ENCODE measurements at places on chromosomes 13 and 19.

GRCh38 chr13:94389604-94390351, 89.7 kb downstream of the DCT start:
- DNase-seq: no peak

- no peak for DNase-seq
These were observed 65.8 kb downstream of the FREM2 start for GRCh38 chr13:38752686-38753085.

DNA sequence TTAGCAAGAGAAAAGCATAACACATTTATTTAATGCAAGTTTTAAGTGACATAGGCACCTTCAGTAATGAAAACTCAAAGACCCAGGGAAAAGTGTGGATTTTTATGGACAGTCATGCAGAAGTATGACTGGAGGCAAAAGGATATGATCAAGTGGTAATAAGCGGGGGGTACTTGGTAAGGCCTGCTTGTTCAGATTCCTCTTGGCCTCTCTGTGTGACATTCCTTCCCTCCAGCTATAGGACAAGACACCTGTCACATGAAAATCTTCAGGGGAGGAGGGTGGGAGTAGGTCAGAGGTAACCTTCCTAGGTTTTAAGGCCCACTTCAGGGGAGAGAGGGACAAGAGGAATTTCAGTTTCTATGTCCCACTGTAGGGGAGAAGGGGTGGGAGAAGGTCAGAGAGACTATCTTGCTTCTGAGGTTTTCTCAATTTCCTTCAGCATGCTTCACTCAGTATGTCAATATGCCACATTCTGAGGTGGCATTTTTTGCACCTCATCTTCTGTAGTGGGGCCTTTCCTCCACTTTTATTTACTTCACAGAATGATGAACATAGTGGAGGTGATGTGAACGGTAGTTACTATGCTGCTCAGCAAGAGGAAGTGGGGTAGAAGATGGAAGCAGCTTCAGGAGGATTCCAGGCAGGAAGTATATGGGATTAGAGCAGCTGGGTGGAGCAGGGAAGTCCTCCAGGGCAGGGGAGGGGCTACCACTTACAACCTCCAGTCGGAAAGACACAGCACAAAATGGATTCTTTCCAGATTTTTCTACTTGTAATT, 73.2 kb upstream of the RFC3 start:
- no peak for DNase-seq

GRCh38 chr13:80742033-80742432, 401.1 kb upstream of the SPRY2 start:
- DNase-seq: no peak

DNA sequence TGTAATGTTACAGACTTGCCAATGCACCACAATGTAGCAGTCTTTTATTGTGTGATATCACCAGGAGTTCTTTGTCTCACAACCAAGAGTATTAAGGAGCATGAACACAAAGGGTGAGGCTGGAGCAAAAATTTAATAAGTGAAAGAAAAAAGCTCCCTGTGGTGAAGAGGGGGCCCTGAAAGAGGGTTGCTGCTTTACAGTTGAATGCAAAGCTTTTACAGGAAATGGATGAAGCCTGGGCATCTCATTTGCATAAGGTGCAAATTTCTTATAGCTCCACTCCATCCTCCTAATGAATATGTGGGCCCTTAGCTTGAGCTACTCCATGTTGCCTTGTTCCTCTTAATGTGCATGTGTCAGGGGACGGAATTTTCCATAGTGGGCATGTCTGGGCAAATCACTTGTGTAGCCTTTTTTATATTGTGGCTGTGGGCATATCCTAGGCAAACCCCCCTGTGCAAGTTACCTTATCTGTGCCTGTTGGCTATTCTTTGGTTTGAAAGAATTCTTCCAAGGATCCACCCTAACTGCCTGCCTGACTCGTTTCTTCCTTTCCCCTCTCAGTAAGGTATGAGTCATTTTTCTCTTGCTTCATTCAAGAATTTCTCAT, 45.3 kb upstream of the TRPC4 start:
- no peak for DNase-seq

DNA sequence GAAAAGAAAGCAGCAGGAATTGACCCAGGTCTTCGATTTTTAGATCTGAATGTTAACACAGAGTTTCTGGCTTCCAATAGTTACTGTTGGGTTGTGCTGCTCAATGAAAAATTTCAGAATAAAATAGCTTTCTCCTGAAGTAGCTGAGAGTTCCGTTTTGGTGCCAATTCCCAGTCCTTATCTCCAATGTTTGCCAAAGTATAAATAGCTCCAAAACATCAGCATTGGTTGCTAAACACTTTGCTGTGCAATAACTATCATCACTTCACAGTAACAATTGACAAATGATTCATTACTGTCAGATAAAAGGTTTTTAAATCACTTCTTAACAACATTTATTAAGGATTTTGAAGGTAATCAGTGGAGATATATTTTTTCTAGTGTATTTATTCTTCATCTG, 446.0 kb downstream of the PCDH20 start:
- DNase-seq: no peak

DNA sequence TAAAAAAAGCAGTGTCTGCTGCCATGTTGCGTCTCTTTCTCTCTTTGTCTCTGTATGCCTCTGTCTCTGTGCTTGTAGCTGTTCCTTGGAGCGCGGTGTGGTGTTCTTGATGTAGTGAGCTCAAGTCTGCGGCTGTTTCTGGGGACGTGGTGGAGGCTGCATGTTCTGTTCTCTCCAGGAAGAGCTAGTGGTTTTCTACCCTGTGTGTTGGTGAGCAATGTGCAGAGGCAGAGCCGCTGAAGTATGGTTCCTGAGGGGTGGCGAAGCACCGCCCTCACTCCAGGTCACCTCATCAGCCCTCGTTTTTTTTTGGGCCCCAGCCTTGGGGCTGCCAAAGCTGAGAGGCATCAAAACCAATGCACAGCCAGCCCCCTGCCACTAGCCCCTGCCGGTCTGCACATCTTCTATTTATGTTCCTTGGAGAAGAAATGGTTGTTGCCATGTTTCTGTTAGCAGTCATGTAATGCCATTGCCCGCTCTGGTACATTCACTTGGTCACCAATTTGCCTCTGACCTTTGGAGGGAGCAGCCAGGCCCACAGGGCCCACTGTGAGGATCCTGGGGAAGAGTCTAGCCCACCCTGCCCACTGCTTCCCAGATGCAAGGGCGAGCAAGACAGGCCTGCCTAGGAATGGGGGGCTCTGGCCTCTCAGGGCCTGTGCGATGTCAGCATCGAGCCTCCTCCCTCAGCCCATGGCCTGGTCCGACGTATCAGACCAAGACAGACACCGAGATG, 7.2 kb downstream of the HNRNPL start:
- peak; percentile 34 for DNase-seq

DNA sequence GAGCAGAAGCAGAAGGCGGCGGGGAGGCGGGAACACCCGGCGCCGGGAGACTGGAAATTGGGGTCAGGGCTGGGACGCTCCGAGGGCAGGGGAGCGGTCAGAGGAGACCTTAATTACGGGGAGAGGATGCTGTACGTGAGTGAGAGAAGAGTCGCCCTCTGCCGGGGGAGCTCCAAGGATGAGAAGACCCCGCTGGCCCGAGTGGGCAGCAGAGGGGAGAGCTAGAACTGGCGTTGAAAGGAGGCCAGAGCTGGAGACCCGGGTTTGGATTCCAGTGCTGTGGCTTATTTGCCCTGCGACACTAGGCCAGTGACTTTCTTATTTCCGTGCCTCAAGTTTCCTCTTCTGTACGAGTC, 536 bp downstream of the FAM32A start:
- DNase-seq: peak; percentile 27

DNA sequence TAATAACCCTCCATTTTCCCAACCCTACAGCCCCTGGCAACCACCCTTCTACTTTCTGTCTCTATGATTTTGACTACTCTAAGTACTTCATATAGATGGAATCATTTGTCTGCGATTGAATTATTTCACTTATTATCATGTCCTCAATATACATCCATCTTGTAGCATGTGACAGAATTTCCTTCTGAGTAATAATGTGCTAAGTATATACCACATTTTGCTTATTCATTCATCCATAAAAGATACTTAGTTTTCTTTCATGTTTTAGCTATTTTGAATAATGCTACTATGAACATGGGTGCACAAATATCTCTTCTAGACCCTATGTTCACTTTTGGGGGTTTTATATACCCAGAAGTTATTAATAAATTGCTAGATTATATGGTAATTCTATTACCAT, 17.4 kb upstream of the NDFIP2 start:
- no peak for DNase-seq

DNA sequence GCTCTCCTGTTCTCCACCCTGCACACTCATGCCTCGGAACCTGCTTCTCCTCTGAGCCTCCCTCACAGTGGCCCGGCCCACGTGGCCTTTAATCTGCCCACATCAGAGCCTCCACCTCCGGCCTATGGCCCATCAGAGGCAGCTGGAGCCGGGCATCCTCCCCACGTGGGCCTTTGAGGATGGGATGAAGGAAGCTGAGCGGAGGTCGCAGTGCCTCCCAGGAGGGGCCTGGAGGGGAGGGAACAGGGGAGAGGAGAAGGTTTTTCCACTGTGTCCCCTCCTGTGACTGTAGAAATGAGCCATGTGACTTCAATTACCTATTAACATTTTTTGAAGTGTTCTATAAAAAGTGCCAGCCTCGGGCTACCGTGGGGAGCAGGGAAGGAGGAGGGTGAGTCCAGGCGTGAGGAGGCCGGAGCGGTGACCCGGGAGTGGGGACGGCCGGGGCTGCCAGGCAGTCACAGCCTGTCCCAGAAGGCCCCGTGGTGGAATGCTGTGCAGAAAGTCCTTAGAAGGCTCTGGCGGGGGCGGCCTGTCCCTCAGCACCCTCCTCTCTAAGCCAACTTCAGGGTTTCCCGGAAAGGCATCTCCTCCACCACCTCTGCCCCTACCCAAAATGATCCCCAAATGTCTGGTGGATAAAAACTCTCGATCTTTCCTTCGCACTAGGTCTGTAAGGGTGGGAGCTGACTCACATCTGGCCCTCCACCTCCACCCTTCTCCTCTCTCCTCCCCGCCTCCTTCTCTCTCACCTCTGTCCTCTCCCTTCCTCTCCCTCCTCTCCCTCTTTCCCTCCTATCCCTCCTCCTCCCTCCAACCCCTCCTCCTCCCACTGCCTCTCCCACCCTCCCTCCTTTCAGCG, 24.8 kb upstream of the SLC1A5 start:
- no peak for DNase-seq

DNA sequence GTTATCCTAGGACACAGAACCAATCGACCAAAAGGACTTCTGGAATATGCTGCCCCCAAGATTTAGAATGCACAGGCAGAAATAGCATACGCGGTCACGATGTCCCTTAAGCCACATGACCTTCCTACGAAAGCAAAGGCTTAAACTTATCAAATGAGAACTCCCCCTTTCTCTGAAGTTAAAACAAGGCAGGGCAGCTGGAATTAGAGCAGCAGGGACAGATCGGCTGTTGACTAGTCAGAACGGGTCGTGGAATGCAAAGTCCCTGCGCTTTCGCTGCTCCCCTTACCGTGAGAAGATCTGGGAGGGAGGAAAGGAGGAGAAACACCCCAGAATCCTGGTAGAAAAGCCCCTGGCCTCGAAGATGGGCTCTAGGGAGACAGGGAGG, 799 bp upstream of the USPL1 start:
- DNase-seq: peak; percentile 30

GRCh38 chr13:45705918-45706317, 3.8 kb downstream of the CBY2 start:
- DNase-seq: no peak

- DNase-seq: no peak
These were observed 586.6 kb downstream of the SLITRK1 start for GRCh38 chr13:83295686-83296085.

GRCh38 chr13:30687601-30688000, 47.7 kb upstream of the ALOX5AP start:
- DNase-seq: no peak

DNA sequence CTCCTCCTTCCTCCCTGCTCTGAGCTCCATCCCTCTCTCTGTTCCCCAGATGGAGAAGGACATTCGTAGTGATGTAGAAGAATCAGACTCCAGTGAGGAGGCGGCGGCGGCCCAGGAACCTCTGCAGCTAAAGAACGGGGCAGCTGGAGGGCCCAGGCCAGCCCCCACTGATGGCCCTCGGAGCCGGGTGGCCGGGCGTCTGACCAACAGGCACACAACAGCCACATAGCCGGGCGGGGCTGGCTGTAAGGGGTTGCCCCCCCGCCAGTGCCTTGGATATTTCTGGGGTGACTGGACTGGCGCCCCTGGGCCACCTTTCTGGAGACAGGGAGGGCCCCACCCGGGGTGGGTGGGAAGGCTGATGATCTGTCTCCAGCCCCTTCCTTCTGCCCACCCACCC, 46.3 kb downstream of the CD320 start:
- no peak for DNase-seq

- no peak for DNase-seq
These were observed 1.0 kb downstream of the GPC5 start for GRCh38 chr13:91399189-91400062.

GRCh38 chr19:42286349-42287016, 15.4 kb upstream of the PRR19 start:
- no peak for DNase-seq

- DNase-seq: no peak
These were observed 47.8 kb downstream of the COL4A2 start for GRCh38 chr13:110354715-110355473.

- DNase-seq: no peak
These were observed 1.2 kb upstream of the DCT start for GRCh38 chr13:94480672-94481145.

DNA sequence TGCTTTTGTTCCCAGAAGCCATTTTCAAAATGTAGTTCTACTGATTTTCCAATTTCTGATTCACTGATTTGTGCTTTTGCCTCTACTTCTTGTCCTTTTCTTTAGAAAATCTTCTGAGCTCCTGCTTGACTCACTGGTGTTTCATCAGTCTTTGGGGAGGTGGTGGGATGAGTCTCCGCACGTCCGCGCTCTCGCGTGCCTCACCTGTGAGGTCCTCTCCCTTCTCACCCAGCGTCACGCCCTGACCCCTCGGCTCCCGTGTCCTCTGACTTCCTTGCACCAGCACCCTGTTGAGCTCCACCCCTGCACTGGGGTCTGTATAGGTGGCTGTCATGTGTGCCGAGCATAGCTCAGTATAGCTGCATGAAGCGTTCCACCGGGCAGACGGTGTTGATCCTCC, 52.7 kb upstream of the MCF2L start:
- no peak for DNase-seq

GRCh38 chr19:811506-812048, 10.2 kb downstream of the PLPPR3 start:
- no peak for DNase-seq

- DNase-seq: no peak
These were observed 23.5 kb downstream of the NKPD1 start for GRCh38 chr19:45137179-45137761.

- DNase-seq: no peak
These were observed 4.1 kb downstream of the KLK2 start for GRCh38 chr19:50877338-50877737.

GRCh38 chr19:18021121-18021755, 13.3 kb downstream of the ARRDC2 start:
- no peak for DNase-seq

GRCh38 chr13:47718556-47718955, 282.5 kb downstream of the SUCLA2 start:
- no peak for DNase-seq

GRCh38 chr19:6564393-6564792, 26.6 kb downstream of the CD70 start:
- DNase-seq: no peak

GRCh38 chr13:39998166-39998565, 342.7 kb downstream of the COG6 start:
- no peak for DNase-seq

Data from stimulated activated CD4-positive, alpha-beta T cell treated with anti-CD3 and anti-CD28 coated beads, Interleukin-4, amount 100 ng/mL, for 48 hours (primary cell).